ENCODE measurements at places on chromosomes 4 and X.
A peak's percentile ranks its signal among the peaks of the same experiment; 100 is the strongest.

DNA sequence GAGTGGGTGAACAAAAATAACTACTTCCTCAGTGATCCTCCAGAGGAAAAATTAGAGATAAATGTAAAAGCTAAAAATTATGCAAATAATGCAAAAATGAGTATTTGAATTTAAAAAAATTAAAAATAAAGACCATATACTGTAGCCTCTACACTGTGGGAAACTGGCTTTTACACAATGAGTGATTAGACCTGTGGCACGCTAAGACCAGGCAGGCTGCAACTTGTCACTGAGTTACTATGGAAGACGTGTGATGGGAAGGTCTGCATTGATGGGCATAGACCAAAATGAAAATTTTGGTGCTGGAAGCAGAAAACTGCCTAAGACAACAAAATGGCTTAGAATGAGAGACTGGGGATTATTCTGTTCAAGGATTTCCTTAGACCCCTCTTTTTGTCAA is 30.2 kb downstream of the BTC start:
- DNase-seq, result no peak

DNA sequence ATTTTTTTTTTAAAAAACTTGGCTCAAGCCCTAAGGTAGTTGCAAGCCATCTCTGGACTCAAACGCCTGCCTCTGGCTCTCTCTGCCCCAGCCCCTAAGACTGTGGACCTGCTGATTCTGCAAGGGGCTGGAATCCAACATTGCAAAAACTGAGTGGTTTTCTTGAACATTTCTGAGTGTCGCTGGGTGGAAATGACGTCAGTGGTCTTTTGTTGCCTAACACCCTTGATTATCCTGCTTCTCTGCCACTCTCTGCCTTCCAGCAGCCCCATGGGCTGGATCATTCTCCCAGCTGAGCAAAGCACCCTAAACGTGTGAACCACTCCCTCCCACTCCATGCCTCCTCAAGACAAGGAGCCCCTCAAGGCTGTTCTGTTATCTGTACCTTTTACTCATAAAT is 16.6 kb downstream of the BST1 start:
- DNase-seq, result no peak

GRCh38 chrX:45232139-45232538 is 31.5 kb upstream of the DIPK2B start:
- DNase-seq, result no peak

GRCh38 chrX:63746278-63746677 is 38.7 kb downstream of the ARHGEF9 start:
- no peak for DNase-seq

DNA sequence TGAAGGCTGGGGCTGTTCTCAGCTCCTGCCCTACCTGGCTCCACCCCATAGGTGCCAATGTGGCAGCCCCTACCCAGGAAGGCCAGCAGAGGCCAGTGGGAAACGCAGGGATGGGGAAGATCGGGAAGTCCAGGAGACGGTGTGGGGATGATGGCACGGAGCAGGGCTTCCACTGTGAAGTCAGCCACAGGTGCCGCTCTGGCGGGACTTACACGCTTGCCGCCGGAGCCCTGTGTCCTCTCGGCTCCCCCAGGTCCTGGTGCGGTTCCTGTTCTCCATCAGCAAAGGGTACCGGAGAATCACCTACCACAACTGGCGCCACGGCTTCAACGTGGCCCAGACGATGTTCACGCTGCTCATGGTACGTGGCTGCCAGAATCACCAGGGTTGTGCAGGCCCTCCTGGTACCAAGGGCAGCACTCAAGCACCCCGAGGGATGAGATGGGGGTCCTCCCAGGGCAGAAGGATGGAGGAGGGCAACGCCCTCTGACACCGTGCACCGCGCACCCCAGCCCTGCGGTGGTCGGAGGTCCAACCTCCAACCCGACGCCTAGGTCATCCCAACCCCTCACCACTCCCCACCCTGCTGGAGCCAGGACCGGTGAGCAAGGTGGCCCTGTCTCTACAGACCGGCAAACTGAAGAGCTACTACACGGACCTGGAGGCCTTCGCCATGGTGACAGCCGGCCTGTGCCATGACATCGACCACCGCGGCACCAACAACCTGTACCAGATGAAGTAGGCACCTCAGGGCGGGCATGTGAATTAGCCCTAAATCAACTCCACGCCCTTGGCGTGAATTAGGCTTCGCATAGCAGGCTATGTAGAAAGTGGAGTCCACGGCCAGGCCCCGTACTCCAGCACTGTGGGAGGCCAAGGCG is 12.0 kb downstream of the ATP5ME start:
- DNase-seq, result no peak

- DNase-seq, result no peak
Measured at GRCh38 chr4:30962939-30963338, 242.8 kb downstream of the PCDH7 start.

GRCh38 chr4:184959786-184960185 is 58.5 kb upstream of the HELT start:
- no peak for DNase-seq

- DNase-seq, result no peak
Measured at GRCh38 chr4:94523033-94523580, 71.4 kb downstream of the PDLIM5 start.

- DNase-seq, result no peak
Measured at GRCh38 chrX:28278251-28278650, 297.0 kb upstream of the DCAF8L1 start.

- DNase-seq, result no peak
Measured at GRCh38 chr4:38310446-38311043, 350.3 kb downstream of the PTTG2 start.

GRCh38 chr4:25563071-25563564 is 92.5 kb upstream of the SLC34A2 start:
- DNase-seq, result peak; percentile 21

DNA sequence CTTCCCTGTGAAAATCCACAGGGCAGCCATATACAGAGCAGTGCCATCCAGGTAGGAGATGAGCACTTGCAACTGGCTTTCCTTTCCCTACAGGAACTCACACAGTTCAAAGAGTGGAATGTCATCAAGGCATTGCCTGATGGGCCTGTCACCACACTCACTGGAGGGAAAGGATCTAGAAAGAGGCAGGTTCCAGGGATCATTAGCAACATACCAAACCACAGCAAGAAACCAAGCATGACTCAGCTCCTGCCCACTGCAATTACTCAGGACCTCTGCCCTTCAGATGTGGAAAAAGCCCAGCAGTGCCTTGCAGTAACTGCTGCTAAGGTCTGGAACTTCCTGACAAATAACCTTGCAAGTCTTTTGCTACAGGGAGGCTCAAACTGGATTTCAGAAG is 101.2 kb downstream of the ZNF674 start:
- peak; percentile 78 for DNase-seq

- no peak for DNase-seq
Measured at GRCh38 chr4:120481756-120482155, 415.1 kb upstream of the MAD2L1 start.

- DNase-seq, result no peak
Measured at GRCh38 chrX:131521824-131522223, 22.1 kb upstream of the OR13H1 start.

GRCh38 chrX:96770315-96770714 is 85.7 kb downstream of the DIAPH2 start:
- no peak for DNase-seq

DNA sequence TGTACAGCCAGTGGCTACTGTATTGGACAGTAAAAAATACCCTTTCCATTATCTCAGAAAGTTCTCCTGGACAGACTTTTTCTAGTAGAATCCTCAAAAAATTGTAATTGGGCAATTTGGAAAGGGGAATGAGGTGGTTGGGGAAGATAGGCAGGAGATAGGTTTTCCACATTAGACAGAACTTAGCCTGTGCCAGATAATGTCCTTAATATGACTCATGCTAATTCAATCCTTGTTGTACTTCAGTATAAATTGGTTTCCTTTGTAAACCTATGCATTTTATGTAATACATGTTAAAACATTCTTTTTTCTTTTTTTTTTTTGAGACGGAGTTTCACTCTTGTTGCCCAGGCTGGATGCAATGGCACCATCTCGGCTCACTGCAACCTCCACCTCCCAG is 8.9 kb downstream of the EIF4E start:
- DNase-seq, result no peak

GRCh38 chr4:36189511-36190226 is 54.6 kb downstream of the ARAP2 start:
- DNase-seq, result no peak

- DNase-seq, result no peak
Measured at GRCh38 chr4:148984951-148985350, 542.7 kb upstream of the NR3C2 start.

- DNase-seq, result no peak
Measured at GRCh38 chr4:33107814-33108213, 2387.6 kb downstream of the PCDH7 start.

- DNase-seq, result peak; percentile 77
Measured at GRCh38 chrX:38870361-38870895, 69.2 kb downstream of the MID1IP1 start.

DNA sequence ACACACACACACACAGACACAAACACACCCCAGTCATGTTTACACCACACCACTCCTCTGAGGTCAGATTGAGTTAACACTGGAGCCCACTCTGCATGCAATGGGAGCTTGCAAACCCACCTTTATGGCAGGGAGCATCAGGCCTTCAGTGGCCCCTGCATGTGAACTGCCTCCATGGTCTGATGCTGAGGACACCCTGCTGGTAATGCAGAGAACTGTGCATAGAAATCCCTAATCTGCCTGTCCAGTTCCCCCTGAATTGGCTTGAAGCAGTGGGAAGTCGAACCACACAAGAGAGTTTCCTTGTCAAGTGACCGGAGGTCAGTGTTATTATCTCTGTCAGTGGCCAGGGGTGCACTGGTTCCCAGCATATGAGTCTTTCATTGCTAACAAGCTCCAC is 59.8 kb downstream of the ANOS1 start:
- no peak for DNase-seq

- peak; percentile 14 for DNase-seq
Measured at GRCh38 chr4:168710353-168710946, 213.6 kb downstream of the PALLD start.

GRCh38 chr4:169611157-169611556 is 1.2 kb downstream of the NEK1 start:
- DNase-seq, result no peak

- no peak for DNase-seq
Measured at GRCh38 chrX:133191739-133192039, 26.5 kb downstream of the TFDP3 start.
